Fibroblast of the aortic adventitia (primary cell): ENCODE measurements at places on chromosomes 5 and 9. TPM values are rescaled to one million over a fixed set of nuclear protein-coding genes. Genes with fewer than 3 reads are reported as not detected.
A peak's percentile ranks its signal among the peaks of the same experiment; 100 is the strongest.

The PRRX2 gene
- total RNA-seq = 3.5 and 36.1 TPM in 2 replicates

The GABRA1 gene
- total RNA-seq = not detected in 2 replicates

The PPP3R2 gene
- total RNA-seq = not detected in 2 replicates

The DNAJB5 gene
- total RNA-seq = 6.9 and 9.6 TPM in 2 replicates

DNA sequence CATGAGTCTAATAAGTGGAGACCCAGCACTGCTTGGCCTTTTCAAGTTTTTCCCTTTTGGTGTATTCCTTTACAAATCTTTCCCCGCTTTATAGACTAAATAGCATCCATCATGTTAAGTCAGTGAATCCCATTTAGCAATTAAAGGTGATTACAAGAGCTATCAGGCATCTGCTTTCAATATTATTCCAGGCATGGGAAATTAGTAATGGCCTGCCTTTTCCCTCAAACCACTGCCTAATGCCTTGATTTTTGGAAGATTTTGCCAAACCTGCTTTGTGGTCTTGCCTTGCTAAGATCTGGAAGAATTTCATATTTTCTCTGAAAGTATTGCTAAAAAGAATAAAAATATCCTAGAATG is 102.8 kb upstream of the GNA14 start:
- no peak for DNase-seq

DNA sequence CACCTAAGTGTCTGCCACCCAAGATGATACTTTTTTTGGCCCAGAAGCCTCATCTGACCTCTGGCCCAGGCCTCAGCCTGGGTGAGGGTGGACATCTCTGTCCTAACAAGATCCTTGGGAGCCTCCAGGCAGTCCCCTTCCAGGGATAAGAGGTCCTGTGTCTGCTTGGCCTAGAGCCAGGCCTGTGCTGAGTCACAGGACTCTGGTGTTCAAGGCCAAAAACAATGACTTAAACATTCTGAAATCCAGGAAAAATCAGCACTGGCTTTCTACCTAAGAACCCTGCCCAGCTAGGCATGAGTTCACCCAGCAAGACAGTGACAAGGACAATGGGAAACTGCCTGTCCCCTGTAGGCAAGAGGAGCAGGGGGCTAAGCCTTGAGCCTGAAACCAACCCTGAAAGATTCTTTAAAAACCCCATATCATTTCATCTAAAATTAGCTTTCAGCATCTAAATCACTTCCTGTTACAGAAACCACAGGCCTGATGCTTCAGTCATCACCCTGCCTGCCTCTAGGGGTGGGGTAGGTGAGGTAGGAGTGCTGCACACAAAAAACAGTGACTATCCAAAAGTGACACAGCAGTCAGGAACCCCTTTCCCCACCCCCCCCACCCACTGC is 29.9 kb downstream of the CSF2 start:
- peak; percentile 94 for DNase-seq

DNA sequence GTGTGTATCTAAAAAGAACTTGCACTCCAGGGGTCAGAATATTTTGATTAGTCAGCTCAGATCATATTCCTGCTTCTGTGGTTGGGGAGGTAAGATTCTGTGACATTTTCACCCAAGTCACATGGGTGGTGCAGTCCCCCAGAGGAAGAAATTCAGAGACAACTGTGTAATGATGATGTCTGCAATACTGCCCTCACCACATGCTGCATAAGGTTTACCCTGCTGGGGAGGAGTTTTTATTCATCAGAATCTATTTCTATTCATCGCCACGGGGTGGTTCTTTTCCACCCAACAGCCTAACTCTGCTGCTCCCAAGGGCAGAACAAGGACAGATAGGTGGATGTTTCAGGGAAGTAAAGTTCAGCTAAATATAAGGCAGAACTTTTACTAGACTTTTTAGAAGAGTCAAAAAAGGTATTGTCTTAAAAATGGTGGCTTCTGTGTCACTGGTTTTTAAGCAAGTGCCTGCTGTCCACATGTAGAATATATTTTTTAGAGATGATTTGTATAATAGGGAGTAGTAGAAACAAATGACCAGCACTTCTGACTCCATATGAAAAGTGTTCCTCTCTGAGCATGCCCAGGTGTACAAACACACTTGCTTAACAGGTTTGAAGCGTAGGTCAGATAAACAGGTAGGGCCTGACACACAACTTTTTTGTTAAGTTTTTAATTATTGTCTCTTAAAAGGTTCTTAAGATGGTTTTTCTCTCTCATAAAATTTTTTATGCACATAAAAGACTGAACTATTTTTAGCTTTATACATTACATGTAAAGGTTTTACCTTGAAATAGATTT is 352.7 kb downstream of the LRRC70 start:
- no peak for DNase-seq

GRCh38 chr5:102932781-102933180 is 177.7 kb downstream of the PAM start:
- DNase-seq = no peak

GRCh38 chr5:90949469-90950358 is 391.1 kb downstream of the ADGRV1 start:
- DNase-seq = no peak

GRCh38 chr5:33319841-33320240 is 120.9 kb upstream of the TARS1 start:
- DNase-seq = peak; percentile 81
